ENCODE measurements at places on chromosomes 1 and 21.

DNA sequence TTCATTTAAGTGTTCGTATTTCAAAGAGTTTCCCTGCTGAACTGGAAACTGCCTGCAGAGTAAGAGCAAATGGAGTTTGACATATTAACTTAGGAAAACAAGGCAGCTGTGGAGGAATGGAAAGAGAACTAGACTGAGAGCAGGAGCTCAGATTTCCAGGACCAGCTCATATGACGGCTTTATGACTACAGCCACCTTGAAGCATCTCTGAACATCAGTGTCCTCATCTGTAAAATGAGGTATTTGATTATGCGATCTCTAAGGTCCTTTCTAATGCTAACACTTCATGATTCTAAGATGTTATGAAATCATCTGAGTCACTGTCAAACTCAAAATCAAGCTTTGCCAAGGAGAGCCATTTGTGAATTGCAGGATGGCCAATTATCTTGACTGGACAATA lies 112.3 kb downstream of the PRRX1 start:
- no peak for DNase-seq

DNA sequence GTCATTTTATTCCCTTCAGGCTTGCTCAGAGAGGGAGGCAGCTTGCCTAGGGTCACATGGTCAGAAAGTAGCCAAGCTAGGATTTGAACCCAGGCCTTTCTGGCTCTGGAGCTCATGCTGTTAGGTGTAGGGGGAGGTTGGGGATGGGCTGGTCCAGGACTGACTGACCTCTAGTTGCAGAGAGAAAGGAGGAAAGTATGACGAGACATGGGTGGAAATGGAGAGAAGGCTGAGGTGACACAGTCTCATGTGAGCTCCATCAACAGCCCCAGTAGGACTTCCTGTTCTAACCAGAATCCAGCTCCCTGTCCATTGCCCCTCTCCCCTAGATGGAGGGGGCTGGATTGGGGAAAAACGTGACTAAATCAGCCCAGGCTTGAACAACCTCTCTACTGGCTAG lies 15.5 kb upstream of the SYNC start:
- DNase-seq: no peak

GRCh38 chr21:28627691-28628090 lies 365.0 kb downstream of the LTN1 start:
- DNase-seq: no peak

GRCh38 chr1:163574119-163574518 lies 252.4 kb downstream of the NUF2 start:
- no peak for DNase-seq

DNA sequence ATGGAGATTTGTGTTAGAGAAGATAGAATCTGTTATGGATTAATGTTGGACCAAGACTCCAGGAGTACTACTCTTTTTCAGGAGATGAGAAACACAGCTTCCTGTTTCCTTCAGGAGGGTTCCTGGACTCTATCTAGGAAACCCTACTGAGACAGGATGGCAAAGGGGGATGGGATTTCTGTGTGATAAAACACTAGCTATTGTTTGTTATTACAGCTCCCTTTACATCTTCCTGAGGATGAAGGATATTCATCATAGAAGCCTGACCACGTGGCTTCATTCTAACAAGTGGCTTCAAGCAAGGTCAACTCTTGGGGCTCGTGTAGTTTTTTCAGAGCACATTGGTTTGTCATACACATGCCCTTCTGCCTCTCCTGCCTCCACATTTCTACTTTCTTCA lies 33.3 kb downstream of the RGL1 start:
- DNase-seq: no peak

DNA sequence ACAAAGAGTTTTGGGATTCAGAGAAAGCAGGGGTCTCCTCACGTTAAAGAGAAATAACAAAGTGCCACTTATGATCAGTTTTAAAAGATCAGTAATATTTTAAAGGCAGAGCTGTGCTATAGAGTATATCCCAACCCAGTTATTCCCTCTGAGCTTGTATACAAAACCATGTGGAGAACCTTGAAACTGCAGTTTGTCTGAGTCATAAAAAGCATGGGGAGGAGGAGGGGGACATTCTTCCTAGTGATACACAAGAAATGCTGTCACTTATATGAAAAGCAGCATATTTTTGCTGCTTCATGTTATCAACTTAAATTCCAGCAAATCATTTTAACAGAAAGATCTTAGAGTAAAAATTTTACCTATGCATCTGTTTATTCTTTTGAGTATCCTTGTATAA lies 244.5 kb downstream of the GPR52 start:
- DNase-seq: peak; percentile 13

GRCh38 chr1:159040893-159041724 lies 31.4 kb downstream of the IFI16 start:
- DNase-seq: no peak

- DNase-seq: no peak
Measured at GRCh38 chr1:84145068-84145467, 997 bp downstream of the PRKACB start.

DNA sequence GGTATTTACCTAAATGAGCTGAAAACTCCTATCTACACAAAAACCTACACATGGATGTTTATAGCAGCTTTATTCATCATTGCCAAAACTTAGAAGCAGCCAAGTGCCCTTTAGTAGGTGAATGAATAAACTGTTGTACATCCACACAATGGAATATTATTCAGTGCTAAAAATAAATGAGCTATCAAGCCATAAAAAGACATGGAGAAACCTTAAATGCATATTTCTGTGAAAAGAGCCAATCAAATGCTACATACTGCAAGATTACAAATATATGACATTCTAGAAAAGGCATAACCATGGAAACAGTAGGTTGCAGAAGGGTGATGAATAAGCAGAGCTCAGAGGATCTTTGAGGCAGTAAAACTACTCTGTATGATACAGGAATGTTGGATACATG lies 23.3 kb downstream of the ABCB10 start:
- DNase-seq: no peak

DNA sequence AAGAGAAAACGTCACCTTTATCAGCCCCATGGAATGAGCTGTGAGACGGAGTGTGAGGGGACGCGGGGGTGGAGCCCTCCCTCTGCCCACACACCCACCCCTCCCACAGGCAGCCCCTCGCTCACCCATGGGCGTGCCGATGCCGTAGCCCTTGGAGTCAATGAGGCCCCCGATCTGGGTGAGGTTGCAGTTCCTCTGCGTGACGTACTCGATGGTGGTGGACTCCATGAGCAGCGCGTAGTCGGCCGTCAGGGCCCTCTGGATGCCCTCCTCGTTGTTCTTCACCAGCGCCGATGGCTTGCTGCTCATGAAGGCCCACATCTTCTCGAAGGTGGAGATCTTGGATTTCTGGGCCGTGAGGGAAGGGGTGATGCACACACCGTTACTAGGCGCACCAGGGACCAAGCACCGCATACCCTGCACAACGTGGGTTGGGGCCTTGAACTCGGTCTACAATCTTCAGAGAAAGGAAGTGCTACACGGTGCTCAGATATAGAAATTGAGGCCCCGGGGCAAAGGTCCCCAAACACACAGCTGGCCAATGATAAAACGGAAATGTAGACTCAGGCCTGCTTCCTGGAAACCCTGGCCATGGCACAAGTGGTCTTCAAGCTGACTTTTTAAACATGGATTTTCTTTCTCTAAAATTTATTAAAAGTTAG lies 228.2 kb downstream of the GRIK3 start:
- DNase-seq: no peak

- DNase-seq: no peak
Measured at GRCh38 chr1:67307251-67308060, at the start of gene IL12RB2. Gene IL12RB2, plus strand, starts transcription at chr1:67307873. Its CDS starts 12,496 bp downstream, at chr1:67320369.

GRCh38 chr1:206448471-206448870 lies 21.8 kb upstream of the IKBKE start:
- DNase-seq: no peak

DNA sequence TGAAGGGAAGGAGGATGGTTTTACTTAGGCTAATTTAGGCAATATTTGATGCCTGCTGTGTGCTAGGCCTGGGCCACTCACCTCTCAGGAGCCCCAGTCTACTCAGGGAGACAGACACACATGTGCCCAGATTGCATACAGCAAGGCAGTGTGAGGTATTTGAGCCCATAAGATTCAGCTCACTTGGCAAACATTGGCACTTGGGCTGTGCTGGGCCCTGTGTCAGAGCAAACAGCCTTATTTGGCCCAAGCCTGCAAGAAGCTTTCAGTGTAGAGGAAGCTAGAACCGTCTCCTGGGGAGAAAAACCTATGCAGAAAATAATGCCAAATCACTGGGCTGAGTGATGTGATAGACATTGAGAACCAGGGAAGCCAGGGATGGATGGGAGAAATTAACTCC lies 3.9 kb upstream of the SYNC start:
- no peak for DNase-seq

GRCh38 chr1:92961896-92962752 lies 862 bp upstream of the DIPK1A start:
- DNase-seq: no peak

DNA sequence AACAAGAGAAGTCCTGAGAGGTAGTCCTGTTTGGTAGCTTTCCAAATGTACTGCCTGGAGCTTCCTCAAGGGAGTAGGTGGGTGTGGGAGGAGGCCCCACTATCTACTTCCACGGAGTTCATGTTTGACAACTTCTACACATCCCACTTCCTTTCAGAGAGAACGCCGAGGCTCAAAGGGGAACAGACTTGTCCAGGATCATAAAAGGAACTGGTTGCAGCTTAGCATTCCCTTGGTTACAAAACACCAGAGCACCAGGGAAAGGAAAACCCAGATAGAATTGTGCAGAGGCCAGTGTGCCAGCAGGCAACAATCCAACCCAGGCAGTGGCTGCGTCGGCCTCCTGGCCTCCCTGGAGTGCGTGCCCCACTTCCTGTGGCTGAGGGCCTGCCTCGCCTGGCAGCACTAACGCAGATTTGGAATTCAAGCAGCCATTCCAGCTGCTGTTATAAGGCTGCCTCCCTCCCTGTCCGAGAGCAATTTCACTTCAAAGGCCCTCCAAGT lies 4.2 kb upstream of the RAP1GAP start:
- no peak for DNase-seq

Measured in AG04450 (cell line).